ENCODE measurements at places on chromosomes 12 and 14.
A peak's percentile ranks its signal among the peaks of the same experiment; 100 is the strongest.

GRCh38 chr14:24398653-24399446, at the start of gene NYNRIN:
NYNRIN (plus strand) TSS chr14:24399003; CDS start chr14:24399247, 244 bp downstream.
- no peak for DNase-seq

DNA sequence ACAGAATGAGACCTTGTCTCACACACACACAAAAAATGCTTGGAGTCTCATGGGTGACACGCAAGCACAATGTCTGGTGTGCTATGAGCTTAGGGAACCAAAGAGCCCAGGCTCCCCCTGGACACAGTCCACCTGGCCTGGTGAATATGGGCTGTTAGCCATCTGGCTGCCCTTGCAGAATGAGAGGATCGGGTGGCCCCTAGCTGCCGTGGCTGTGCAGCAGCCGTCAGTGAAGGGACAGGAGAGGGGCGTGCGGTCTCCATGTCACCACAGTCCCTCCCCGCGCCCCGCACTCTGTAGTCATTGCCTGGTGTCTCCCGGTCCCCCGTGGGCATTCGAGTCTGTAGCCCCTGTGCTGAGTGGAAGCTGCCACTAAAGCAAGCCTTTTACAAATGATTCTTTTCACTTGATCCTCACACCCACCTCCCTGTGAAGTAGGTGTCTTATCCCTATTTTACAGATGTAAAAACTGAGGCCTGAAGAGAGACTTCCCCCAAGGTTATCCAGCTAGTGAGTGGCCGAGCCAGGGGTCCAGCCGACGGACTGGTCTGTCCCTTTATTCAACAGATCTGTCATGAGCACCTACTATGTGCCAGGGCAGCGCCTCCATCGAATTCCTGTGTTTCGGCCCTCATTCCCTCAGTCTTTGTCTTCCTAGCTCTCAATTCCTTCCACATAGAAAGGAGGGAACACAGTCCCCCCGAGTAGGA, 18.8 kb downstream of the MVK start:
- DNase-seq = no peak

GRCh38 chr12:19688532-19688931, 249.2 kb downstream of the AEBP2 start:
- DNase-seq = no peak

GRCh38 chr14:74401504-74402241, 24.3 kb downstream of the SYNDIG1L start:
- peak; percentile 18 for DNase-seq

GRCh38 chr14:33711194-33711593, 239.7 kb downstream of the EGLN3 start:
- no peak for DNase-seq

DNA sequence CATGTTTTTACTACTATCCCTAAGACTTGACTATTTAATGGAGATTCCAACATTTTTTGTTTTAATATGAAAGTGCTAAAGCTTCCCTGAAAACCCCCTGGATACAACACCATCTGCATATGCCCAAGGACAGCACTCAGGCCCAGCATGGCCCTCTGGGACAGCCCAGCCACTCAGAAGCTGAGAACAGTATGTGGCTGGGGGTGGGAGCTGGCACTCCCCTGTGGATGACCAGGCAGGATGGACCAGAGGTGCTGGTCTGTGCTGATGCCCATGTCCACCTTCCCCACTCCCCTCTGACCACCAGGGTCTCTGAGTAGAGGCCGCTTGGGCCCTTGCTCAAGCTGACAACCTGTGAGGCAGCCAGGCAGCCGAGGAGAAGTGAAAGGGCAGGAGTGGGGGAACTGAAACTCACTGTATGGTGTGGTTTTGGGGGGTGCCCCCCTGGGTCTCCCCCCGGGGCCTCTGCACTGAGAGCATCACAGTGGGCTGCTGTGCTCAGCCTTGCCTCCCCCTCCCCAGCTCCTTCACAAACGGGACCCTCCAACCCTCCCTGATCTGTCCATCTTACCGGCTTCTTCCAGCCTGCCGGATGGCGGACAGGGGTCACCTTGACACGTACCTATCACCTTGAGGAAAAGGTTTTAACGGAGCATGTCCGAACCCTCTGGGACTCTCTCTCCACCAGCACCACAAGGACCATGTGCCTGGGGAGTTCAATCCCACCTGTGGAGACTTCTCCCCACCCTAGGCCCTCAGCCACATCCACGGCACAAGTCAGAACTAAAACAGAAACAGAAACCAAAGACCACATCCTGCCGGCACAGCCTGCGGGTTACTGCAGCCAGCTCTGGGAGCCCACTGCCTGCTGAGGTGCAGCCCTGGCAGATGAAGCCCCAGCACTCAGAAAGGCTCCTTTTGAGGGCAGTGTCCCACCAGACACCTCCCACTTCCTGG, at the start of gene TMEM229B:
Gene TMEM229B (minus strand): TSS at position 785 of the 957 bp plus-strand sequence. CDS start 14,798 bp downstream, outside the sequence.
- DNase-seq = peak; percentile 57

GRCh38 chr14:89036371-89036770, 211.9 kb downstream of the TTC8 start:
- no peak for DNase-seq

DNA sequence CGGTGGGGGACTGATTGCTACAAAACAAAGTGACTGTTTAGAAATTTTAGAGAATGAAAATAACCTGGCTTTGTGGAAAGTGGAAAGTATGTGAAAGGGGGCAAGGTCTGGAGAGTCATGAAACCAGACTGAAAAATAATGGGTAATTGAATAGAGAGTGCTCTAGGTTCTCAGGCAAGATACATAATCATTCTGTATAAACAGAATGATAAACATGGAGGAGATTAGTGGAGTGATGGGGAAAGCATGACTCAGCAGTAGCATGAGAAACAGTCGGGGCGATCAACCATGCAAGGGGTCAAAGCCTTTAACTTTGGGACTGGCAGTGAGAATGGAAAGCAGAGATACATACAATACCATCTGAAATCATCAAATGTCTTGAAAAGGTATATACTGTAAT, 332.5 kb downstream of the CCER1 start:
- DNase-seq = no peak

DNA sequence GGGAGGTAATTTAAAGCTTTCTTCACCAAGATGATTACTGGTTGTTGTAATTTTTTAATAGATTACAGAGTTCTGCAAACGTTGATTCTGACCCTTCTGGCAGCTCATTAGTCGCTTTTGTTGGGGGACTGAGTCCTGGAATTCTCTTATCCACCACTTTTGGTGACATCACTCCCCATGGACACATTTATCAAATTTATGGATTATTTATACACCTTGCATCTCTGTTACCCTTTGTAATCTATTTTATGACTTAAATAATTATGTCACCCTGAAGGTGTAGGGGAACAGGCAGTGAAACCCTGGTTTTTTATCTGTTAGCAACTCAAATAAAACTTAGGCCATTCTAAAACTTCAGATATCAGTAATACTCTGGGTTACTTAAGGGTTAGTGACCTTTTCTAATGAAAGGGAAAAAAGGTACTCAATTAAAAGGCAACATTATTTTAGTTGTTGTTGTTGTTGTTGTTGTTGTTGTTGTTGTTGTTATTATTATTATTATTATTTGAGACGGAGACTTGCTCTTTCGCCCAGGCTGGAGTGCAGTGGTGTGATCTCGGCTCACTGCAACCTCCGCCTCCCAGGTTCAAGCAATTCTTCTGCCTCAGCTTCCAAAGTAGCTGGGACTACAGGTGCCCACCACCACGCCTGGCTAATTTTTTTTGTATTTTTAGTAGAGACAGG, 58.9 kb upstream of the RNU6-7 start:
- no peak for DNase-seq

GRCh38 chr12:57152639-57153038, 5.2 kb upstream of the LRP1-AS start:
- DNase-seq = no peak

- no peak for DNase-seq
These were observed 1.6 kb downstream of the ADGRD1 start for GRCh38 chr12:130955238-130955816.

DNA sequence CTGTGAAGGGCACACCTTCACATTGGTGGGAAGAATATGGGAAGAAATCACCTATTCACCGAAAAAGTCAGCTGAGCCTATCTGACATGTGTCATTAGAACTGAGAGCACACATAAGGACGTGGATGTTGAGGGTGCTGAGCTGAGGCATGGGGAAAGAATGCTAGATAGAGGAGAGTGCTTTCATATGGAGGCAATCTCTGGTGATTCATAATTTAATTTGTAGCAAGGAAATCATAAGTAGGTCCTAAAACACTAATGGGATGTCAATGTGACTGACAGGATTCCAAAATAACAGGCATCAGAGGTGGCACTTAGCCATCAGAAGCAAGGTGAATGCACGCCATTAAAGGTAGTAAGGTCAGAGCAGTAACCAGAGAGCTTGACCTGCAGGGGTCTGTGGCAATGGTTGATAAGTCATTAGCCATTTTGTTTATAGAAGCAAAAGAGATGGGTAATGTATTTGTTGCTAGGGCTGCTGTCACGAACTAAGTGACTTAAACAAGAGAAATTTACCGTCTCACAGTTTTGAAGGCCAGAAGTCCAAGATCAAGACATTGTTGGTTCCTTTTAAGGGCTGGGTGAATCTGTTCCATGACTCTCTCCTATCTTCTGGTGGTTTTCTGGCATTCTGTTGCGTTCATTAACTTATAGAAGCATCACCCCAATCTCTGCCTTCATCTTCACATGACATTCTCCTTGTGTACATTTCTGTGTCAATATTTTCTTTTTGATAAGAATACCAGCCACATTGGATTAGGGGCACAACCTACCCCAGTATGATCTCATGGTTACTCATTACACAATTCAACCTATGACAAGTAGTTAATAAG, 69.3 kb downstream of the ANKS1B start:
- DNase-seq = no peak

GRCh38 chr12:129693731-129694130, 210.1 kb downstream of the TMEM132D start:
- DNase-seq = no peak

DNA sequence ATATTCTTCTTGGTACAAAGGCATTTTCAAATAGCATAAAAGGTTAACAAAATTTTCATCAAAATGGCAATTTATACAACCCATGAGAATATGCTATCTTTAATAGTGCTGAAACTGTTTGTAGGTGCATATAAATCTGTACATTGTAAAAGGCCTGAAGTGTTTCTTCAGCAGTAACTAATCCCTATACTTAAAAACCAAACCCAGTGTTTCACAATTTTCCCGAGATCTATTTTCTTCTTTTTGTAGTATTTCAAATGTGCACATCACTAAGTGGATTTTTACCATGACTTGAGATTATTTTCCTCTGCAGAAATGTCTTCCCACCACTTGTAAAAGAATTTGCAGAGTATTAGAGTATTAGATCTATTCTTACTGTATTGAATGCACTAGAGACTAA, 76.5 kb downstream of the FERMT2 start:
- DNase-seq = no peak

DNA sequence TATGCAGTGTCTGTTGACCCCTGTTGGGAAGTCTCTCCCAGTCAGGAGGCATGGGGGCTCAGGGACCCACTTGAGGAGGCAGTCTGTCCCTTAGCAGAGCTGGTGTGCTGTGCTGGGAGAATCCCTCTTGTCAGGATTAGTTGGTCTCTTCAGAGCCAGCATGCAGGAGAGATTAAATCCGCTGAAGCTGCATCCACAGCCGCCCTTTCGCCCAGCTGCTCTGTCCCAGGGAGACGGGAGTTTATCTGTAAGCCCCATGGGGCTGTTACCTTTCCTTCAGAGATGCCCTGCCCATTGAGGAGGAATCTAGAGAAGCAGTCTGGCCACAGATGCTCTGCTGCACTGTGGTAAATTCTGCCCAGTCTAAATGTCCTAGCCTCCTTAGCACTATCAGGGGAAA, 13.1 kb upstream of the KLRC1 start:
- no peak for DNase-seq

- no peak for DNase-seq
These were observed 18.8 kb downstream of the TTC7B start for GRCh38 chr14:90797451-90797850.

GRCh38 chr12:20596061-20596460, 99.1 kb upstream of the SLCO1C1 start:
- DNase-seq = no peak

GRCh38 chr14:75831952-75832351, 149.8 kb downstream of the TGFB3 start:
- no peak for DNase-seq

GRCh38 chr12:45214749-45215418, 1.0 kb upstream of the ANO6 start:
- no peak for DNase-seq

GRCh38 chr14:60363687-60364086, 114.7 kb downstream of the PPM1A start:
- DNase-seq = no peak

GRCh38 chr12:120984351-120984898, 6.1 kb downstream of the HNF1A start:
- DNase-seq = no peak

DNA sequence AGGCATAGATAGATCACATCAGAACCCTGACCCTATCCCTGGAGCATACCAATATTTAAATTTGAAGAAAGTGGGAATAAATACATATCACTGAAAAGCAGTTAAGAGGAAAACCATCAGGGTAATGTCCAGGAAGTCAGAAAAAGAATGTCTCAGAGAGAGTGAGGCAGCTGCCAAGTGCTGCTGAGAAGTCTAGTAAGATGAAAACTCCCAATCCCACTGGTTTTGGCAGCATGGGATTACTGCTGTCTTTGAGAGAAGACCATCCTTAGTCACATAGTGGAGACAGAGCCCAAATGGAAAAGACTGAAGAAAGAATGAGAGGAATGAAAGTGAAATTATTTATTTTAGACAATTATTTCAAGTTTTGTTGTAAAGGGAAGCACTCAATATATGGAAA, 11.5 kb upstream of the TSPAN8 start:
- no peak for DNase-seq

DNA sequence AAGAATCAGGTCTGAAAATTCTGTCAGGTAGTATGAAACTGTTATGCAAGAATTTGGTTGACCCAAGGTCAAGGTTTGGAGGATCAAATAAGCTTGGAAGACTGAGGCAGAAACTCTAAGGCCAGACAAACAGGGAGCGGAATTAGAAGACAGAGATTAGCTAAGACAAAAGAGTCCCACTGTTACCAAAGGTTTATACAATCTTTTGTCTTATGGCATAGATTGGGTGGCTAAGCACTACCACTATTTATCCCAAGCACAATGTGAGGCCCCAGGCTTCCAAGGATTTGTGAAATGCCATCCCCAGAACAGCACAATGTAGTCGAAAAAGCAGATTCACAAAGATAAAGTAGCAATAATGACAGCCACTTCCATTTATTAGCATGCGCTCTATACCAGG, 311.2 kb downstream of the SEC23A start:
- DNase-seq = no peak

Measured in stimulated activated CD8-positive, alpha-beta memory T cell treated with anti-CD3 and anti-CD28 coated beads, Interleukin-4, amount 100 ng/mL, for 4 hours (primary cell).